Esophagus mucosa (tissue), 1 donor: ENCODE measurements at places on chromosomes 1 and 21. TPM values are rescaled to one million over a fixed set of nuclear protein-coding genes. Genes with fewer than 3 reads are reported as not detected.

The PLPP3 gene
- total RNA-seq = 14.7 TPM

The LCE2A gene
- total RNA-seq = not detected

The TSPAN1 gene
- total RNA-seq = 4.7 TPM

The MIXL1 gene
- not detected for total RNA-seq

The FCER1G gene
- total RNA-seq = 0.76 TPM

The RPE65 gene
- not detected for total RNA-seq

The TADA1 gene
- total RNA-seq = 7.1 TPM

The TMOD4 gene
- not detected for total RNA-seq

The BRDT gene
- not detected for total RNA-seq

The PTGS2 gene
- total RNA-seq = 0.80 TPM

The CD5L gene
- not detected for total RNA-seq

The ZNF326 gene
- total RNA-seq = 14.7 TPM

The KCNJ15 gene
- total RNA-seq = 15.5 TPM

The LRRC53 gene
- total RNA-seq = not detected

The CLDN19 gene
- total RNA-seq = not detected

The RIMS3 gene
- total RNA-seq = 2.2 TPM

The PODN gene
- total RNA-seq = 2.6 TPM
